ENCODE measurements at places on chromosomes 3 and 15. TPM values are rescaled to one million over a fixed set of nuclear protein-coding genes. Genes with fewer than 3 reads are reported as not detected.

Gene HESX1
- total RNA-seq: not detected

Gene PPARG
- total RNA-seq: 28.5 TPM

Gene ZNF620
- 1.5 TPM for total RNA-seq

Gene ANKRD63
- total RNA-seq: not detected

DNA sequence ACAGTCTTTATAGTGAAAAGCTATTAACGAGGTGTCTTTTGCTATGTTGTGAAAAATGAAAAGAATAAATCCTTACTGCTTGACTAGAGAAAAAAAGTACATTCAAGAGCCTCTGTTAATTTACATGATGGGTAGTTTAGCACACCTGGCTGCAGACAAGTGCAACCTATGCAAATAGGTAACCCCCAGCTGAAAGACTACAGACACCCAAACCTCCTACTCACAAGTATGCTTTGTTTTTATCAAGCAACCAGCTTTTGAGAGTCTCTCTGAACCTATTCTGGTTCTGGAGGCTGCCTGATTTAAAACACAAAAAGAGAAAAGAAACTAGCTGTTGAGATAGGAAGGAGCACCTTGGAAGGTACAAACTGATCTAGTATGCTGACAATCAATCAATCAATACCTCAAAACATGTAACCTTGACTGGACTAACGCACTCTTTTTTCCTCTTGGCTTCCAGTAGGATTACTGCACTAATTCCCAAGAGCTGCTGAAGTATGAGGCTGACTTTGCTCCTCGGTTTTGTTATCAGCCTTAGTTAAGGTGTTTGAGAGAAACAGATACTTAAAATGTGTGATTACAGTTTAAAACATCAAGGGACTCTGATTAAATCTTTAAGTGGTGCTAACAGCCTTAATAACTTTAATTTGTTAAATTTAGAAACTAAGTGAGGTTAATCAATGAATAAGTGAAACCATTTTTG, 63.6 kb downstream of the OSBPL10 start:
- DNase-seq: no peak

DNA sequence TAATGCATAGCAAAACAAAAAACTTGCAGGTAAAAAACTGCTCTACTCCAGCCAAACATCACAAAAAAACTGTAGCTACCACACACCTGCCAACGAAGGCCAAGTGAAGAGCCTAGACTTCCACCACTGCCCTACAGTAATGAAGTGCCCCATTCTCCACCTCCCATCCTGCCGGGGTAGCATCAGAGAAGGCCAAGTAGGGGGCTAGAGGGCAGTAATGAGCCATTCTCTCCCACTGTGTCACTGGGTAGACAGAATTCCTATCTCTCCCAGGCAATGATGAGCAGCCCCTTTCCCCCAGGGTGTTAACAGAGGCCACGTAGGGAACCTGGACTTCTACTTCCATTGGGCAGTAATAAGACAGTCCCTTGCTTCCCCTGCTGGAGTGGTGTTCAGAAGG, 9.5 kb downstream of the SEC22C start:
- no peak for DNase-seq

DNA sequence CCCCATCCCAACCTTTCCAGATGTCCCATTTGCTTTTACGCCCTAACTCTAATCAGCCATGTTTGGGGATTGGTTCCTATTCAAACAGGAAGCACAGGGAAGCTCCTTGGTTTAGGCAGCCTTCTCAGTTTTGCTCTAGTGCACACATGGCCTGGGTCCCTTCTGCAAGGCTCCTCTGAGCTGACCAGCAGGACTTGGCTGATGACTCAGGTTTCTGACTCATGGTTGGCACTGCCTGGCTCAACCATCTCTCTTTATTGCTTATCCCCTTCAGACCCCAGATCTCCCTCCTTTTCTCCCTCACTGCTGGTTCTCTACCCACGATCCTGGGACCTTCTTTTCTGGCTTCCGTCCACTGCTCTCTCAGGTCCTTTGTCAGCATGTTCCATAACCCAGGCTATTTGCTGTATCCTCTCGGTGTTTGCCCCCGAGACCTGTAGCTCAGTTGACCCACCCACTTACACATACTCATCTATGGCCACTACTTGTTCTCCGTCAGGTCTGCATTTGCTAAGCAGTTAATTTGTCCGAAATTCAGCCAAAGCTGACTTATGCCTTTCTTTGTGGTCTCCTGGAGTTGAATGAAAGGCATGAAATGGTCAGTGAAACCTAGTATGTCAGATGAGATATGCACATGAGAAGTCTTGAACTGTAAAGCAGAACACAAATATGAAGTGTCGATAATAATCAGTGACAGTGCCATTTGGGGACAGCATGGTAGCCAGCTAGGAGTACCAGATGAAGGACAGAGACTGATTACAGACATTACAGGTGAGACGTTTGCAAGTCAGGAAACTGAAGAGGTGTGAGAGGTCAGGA, 323.5 kb upstream of the ROPN1 start:
- DNase-seq: no peak

DNA sequence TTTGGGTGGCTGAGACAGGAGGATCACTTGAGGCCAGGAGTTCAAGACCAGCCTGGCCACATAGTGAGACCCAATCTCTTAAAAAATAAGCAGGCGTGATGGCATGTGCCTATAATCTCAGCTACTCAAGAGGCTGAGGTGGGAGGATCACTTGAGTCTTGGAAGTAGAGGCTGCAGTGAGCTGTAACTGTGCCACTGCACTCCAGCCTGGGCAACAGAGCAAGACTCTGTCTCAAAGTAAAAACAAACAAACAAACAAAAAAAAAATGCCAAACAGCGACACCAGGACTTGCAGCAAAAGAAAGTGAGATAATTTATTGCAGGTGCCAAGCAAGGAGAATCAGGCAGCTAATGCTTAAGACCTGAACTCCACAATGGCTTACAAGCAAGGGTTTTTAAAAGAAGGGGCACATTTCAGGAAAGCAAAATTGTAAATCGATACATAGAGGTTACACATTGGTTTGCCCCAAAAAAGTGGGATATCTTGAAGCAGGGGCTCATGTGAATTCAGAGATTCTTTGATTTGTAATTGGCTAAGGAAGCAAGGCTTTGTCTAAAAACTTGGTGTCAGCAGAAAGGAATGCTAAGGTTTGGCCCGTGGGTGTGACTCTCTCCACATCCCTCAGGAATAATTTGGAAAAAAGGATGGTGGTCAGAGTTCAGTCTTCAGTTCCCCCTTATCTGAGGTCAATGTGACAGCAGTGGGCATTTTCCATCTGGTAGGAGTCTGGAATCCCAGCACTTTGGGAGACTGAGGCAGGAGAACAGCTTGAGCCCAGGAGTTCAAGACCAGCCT, 5.2 kb upstream of the MPI start:
- DNase-seq: no peak

DNA sequence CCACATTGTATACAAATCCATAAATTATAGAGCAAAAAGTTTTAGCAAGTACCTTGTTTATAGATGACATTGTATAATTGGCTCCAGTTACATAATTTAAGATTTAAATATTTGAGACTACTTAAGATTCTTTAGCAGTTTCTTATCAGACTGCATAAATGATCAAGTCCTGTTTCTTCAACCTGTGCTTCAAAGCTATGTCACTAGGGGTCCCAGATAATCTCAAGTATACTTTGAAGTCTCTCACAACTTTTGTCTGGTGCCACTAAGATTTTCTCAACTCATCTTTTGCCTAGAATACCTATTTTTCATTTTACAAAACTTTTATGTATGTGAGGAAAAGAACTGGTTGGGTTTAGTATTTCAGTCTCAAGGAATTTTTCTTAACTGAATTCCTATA, 205.5 kb downstream of the STAG1 start:
- no peak for DNase-seq

Measured in vagina (tissue), 2 donors.